Mucosa of gallbladder (tissue), 1 donor: ENCODE measurements at places on chromosomes 12 and 14. TPM values are rescaled to one million over a fixed set of nuclear protein-coding genes. Genes with fewer than 3 reads are reported as not detected.

DNA sequence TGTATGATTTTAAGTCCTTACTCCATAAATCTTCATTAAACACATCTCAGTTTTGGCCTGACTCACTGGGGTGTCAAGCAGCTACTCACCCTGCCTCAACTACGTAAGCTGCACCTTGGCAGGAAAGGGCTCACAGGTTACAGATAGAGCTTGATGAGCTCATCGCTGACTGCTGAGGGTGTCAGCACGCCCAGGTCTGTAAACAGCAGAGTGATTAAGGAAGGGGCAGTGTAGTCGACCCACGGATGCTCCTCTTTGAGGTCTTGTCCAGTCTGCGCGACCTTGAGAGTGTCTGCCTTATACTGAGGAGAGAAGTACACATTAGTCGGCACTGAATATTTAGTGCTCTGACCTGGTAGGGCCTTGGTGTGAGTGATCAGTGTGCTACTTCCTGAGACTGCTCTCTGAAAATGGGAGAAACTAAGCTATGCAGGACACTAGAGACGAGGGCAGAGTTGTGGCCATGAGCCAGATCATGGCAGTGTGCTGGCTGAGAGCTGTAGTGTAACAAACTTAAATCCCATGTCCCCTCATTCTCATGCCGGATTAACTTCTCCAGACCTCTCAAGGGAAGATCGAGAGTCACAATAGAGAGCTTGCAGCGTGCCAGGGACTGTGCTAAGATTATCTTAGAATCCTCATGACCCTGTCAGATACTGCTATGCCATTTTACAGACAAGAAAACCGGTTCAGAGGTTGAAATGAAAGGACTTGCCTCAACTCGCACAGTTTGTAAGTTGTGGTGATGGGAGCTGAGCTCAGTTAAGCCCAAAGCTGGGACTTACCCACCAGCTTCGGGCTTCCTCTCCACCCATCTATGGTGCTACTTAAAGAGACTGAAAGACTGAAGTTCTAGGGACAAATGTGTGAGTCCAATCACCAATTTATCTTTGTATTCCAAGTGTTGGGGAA, 11.6 kb downstream of the EIF2B1 start:
- no peak for DNase-seq

- DNase-seq: no peak
These were observed 129.8 kb downstream of the PIK3C2G start for GRCh38 chr12:18391151-18391550.

Gene UBC
- 1,032 TPM for total RNA-seq

DNA sequence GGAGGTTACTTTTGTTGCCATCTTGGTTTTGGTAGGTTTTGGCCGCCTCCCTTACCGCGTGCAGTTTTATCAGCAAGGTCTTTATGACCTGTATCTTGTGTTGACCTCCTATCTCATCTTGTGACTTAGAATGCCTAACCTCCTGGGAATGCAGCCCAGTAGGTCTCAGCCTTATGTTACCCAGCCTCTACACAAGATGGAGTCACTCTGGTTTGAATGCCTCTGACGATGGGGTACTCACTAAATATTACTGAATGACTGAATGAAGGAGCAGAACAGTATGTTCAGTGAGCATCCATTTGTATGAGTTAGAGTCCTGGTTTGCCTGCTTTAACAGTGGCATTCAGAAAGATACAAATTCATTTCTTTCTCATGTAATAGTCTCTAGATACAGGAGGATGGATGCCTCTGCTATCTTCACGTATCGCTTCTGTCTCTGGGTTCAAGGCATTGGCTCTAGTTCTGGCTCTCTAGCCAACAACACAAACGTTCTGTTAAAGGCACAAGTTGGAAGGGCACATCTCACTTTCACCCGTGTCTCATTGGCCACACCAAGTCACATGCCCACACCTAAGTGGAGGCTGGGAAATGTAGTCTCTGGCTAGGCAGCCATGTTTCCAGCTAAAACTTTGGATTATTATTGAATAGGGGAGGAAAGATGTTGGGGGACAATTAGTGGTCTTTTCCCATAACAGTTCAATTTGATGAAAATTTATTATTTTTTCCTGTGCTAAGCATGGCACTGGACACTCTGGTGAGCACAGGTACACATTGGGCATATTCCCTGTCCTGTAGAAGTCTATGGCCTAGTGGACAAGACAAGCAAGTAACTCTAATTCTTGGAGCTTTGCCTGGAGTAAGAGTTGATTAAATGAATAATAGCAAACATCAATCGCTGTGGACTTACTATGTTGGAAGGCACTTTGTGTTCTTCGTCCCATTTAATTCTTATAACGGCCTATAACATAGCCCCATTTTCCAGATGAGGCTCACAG, 75.2 kb upstream of the RPH3A start:
- DNase-seq: no peak

DNA sequence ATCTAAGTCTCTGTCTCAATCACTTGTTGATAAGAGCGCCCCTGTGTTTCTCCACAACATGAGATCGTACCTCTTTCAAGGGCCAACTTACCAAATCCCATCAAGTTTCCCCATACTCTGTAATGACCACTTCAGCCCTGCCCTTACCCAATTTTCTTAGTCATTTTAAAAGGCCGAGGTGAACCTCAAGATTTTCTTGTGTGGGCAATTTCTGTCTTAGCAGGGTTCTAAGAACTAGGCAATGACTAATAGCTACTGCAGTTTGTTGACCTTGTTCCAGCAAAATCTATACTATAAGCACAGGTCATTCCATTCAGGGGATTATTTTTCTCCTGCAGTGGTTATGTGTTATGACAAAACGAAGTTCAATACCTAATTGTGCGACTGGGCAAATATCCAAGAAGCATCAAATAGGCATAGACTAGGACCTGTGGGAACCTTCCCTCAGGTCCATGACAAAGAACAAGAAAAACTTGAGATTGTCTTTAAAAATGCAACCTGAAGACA, 359.8 kb downstream of the PCNX1 start:
- no peak for DNase-seq

DNA sequence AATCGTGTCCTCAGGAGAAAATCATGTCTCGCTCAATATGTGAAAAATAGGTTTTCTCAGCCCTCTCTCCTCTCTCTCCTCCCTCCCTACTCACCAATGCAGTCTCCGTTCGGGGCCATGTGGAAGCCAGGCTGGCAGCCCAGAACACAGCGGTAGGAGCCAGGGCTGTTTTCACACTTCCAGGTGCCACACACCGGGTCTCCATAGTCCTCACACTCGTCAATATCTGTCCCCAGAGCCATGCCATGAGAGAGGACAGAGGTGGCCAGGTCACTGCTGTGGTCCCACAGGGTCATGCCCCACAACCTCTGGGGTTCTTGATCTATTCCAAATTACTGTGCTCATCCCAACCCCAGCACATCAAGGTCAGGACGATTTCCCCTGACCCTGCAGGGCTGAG, 13.5 kb downstream of the ISCA2 start:
- DNase-seq: no peak

Gene MANSC1
- 66.7 TPM for total RNA-seq

Gene SRGAP1
- total RNA-seq: 13.5 TPM

Gene LRRIQ1
- 2.0 TPM for total RNA-seq

GRCh38 chr12:111993292-111994150, 19.4 kb downstream of the TMEM116 start:
- DNase-seq: no peak

Gene NDUFB1
- 124 TPM for total RNA-seq

DNA sequence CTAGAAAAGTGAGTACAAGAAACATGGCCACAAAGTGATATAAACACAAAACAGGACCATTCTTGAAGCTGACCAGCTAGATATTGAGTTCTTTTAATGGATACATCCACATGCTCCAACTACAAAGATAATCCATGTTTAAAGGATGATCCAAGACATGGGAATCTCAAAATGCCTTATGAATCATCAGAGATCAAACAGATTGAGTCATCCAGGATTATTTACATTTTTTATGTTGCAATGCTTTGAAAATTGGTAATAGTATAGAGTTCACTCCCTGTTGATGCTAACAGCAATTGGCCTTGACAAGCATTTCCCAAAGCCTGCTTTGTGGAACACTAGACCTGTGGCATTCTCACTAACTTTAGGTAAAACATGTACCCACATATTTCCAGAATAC, 293.0 kb upstream of the TBX3 start:
- no peak for DNase-seq

Gene FAM186B
- 0.32 TPM for total RNA-seq

Gene SIX6
- total RNA-seq: not detected

DNA sequence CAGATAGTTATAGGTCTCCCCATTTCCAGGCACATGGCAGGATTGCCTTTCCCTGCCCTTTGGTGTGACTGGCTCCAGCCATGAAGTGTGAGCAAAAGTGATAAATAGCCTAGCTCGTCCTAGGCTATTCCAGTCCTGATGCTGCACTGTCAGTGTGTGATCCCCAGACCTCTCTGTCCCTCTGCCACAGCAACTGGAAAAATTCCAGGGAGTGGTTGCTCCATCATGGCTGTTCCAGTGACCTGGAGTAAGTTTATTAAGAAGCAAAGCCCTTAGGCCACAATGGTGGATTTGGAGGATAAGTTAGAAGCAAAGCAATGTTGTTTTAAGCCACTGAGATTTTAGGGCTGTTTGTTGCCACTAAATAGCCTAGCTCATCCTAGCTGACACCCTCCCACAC, 9.8 kb upstream of the KRT83 start:
- DNase-seq: no peak

Gene NAA30
- total RNA-seq: 17.8 TPM
